ENCODE measurements at places on chromosomes 7 and 10. TPM values are rescaled to one million over a fixed set of nuclear protein-coding genes. Genes with fewer than 3 reads are reported as not detected.

DNA sequence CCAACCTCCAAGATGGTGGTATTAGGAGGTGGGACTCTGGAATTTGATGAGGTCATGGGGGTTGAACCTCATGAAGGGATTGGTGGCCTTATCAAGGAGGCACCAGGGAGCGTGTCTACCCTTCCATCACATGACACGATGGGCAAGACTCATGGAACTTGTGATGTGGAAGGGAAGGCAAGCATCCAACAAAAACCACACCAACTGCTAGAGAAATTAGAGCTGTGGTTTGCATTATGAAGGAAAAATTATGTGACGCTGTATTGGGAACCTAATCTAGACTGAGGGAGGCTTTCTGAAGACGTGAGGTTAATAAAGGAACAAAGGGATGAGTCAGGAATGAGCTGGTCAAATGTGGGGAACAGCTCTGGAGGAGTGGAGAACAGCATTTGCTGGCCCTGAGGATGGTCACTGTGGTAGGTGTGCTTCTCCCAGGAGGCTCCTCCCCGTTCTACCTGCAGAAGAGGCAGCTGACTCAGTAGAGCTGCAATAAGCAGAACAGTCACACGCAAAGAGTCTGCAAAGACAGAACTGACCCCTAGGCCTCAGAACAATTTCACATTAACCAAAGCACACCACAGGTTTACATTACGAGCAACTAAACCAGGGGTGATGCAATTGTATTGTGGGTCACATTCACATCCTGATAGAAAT, 236.6 kb upstream of the GRB10 start:
- H3K4me3 ChIP-seq, result no peak overlapping the region
- no peaks in the 10 kb centered on the region for H3K36me3 ChIP-seq
- H3K4me1 ChIP-seq, result no peaks in the 10 kb centered on the region
- H3K27me3 ChIP-seq, result peaks cover 23% of the 10 kb centered on the region
- H3K27ac ChIP-seq, result no peak overlapping the region

Gene PILRA
- 0.62 TPM for polyA plus RNA-seq

DNA sequence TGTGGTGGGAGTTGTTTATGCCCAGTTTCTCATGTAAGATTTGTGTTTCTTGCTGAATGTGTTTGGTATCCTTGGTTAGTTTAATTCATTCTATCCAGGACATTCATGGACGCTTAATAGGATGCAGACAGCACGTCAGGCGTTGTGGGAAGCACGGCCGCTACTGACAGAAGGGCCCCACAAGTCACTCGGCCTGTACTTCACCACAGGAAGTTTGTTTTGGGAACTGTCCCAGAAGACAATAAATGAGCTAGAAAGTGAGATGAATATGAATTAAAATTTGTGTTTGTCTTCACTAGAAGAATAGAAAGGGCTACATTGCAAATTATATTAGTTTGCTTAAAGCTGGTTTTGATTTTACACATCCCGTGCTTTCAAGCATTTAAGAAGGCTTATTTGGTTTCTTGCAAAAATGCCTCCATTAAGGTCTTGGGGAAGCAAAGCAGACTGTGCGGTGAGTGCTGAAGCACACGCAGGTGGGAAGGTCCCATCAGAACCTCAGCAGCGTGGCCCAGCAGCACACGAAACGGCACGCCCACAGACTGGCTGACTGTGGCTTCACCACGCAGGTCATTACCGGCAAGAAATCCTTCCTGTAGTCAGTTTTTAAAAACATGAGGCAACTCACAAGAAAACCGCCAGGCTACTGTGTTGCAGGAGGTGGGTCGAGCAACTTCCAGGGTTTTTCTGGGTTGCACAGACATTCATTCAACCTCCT, 74.1 kb downstream of the VIPR2 start:
- H3K4me1 ChIP-seq, result peaks cover 3% of the 10 kb centered on the region
- no peaks in the 10 kb centered on the region for H3K36me3 ChIP-seq
- H3K27ac ChIP-seq, result no peak overlapping the region
- no peak for DNase-seq
- H3K4me3 ChIP-seq, result no peak overlapping the region

- H3K27ac ChIP-seq, result no peak overlapping the region
- H3K4me3 ChIP-seq, result no peak overlapping the region
- no peaks in the 10 kb centered on the region for H3K4me1 ChIP-seq
Measured at GRCh38 chr10:34018784-34019183, 684.3 kb upstream of the NRP1 start.

Gene CDH23
- 0.43 TPM for polyA plus RNA-seq

All from K562 (cell line).